ENCODE measurements at places on chromosomes 1 and 21. TPM values are rescaled to one million over a fixed set of nuclear protein-coding genes. Genes with fewer than 3 reads are reported as not detected.

TCHH gene
- total RNA-seq, result under 0.01 TPM

DNA sequence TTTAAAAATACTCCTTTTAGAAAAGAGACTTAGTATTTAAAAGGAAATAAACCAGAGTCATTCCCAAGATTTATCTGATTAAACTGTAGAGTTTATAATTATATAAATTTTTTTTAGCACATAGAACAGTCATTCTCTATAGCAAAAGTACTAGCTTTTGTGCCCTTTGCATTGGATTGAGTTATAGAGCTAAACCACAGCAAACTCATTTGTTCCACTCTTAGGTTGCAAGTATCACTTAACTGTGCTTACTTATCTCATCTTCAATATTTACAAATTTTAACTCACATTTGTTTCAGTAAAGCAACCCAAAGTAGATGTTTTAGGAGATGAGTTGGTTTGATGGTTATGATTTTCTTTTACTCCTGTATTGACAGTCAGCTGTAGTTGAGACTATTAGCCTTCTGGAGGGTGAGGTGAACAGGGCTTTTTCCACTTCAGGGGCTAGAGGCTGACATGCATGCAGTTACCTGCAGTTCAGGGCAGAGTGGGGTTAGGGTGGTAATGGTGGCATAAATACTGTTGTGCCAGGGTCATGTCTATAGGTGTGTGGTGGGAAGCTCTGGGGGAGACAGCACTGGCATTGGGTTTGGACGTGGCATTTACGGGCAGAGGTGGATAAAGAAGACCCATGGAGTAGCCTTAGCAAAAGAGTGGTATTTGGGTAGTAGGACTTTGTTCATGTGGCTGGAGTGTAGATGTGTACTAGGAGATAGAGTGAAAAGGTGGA lies 42.1 kb downstream of the DYRK1A start:
- no peak for DNase-seq

DNA sequence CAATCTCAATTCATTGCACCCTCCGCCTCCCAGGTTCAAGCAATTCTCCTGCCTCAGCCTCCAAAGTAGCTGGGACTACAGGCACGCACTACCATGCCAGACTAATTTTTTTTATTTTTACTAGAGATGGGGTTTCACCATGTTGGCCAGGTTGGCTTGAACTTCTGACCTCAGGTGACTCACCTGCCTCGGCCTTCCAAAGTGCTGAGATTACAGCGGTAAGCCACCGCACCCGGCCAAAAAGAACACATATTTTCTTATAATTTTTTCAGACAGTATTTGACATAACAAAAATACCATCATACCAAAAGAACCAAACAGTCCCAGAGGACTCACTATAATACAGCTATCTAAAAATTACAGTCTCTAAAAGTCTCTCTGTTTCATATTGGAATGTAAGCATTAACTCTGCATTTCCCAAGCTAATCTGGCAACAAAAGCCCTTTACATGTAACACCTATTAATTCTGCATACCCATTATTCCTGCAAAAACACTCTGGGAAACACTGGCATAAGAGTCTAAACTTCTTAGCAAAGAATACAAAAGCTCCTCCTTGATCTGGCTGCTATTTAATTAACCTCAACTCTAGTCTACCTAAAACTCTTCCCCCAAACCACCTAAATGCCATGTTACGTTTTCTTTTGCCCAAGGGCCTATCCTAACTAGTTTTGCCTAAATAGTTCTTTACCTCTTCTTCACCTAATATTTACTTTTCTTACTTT lies 26.9 kb downstream of the WDR26 start:
- no peak for DNase-seq

DNA sequence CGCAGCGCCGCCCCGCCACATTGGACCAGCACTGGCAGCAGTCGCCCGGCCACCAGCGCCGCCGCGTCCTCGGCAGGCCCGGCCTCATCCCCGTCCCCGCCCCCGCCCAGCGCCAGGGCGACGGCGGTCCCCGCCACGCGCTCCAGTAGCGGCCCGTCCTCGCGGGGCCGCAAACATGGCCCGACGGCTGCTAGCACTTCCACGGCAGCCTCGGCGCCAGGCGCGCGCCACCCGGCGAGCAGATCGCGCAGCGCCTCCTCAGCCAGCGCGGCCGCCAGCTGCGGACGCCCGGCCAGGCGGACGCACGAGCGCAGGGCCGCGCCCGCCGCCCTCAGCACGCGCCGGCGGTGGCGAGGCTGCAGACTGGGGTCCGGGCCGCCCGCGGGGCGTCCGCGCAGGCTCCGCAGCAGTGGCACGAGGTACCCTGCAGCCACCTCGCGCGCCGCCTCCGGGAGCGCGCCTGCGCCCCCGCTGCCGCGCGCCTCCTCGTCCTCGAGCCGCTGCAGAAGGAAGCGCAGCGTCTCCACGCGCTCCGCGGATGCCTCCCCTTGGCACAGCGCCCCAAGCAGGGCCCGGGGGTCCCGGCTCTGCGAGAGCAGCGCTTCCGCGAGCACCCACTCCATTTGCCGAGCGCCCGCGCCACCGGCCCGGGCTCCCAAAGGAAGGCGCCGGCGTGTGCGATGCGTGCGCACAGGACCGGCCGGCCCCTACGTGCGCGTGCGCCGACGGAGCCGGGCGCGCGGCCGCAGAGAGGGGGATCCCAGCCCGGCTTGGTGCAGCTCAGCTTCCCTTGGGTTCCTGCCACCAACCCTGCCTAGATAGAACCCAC lies at the start of gene TARBP1:
Gene TARBP1 (minus strand): TSS at position 699 of the 829 bp plus-strand sequence. CDS start 76 bp downstream, at position 623.
- peak; percentile 77 for DNase-seq

DNA sequence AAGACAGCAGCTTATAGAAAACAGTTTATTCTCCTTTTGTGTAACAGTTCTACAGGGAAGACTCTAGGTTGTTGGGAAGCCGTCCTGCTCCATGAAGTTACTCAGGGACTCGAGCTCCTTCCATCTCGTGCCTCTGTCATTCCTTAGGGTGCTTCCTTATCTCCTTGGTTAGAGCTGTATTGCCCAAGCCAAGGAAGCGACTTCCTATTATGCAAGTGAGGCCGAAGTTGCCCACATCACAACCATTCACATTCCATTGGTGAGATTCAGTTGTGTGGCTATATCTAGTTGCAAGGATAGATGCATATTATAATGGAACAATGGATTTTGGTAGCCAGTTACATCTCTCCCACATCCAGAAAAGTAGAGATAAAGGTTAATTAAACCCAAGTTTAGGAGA lies 9.0 kb downstream of the GSTM5 start:
- peak; percentile 69 for DNase-seq

DNA sequence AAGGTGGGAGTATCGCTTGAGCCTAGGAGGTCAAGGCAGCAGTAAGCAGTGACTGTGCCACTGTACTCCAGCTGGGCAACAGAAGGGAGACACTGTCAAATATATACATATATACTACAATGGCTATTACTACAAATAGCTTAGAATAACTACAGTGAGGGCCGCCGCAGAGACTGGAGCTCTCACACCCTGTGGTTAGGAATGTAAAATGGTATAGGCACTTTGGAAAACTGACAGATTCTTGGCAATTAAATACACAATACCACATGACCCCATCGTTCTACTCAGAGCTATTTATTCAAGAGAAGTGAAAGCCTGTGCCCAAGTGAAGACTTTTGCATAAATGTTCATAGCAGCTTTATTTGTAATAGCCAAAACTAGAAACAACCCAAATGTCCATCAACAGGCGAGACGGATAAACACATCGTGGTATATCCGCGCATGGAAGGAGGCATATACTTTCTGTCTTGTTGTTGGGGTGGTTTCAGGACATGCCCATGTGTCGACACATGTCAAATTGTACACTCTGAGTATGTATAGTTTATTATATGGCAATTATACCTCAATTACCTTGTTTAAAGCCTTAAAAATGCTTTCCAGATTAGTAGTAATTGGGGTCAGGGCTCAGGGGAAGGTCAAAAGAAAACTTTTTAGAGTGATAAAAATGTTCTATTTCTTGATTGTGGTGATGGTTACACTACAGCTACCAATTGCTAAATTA lies 123.4 kb downstream of the RIPK4 start:
- no peak for DNase-seq

TFF2 gene
- total RNA-seq, result not detected

- no peak for DNase-seq
These were observed 592 bp downstream of the CRCT1 start for GRCh38 chr1:152514715-152515433.

FCRL6 gene
- total RNA-seq, result not detected

DNA sequence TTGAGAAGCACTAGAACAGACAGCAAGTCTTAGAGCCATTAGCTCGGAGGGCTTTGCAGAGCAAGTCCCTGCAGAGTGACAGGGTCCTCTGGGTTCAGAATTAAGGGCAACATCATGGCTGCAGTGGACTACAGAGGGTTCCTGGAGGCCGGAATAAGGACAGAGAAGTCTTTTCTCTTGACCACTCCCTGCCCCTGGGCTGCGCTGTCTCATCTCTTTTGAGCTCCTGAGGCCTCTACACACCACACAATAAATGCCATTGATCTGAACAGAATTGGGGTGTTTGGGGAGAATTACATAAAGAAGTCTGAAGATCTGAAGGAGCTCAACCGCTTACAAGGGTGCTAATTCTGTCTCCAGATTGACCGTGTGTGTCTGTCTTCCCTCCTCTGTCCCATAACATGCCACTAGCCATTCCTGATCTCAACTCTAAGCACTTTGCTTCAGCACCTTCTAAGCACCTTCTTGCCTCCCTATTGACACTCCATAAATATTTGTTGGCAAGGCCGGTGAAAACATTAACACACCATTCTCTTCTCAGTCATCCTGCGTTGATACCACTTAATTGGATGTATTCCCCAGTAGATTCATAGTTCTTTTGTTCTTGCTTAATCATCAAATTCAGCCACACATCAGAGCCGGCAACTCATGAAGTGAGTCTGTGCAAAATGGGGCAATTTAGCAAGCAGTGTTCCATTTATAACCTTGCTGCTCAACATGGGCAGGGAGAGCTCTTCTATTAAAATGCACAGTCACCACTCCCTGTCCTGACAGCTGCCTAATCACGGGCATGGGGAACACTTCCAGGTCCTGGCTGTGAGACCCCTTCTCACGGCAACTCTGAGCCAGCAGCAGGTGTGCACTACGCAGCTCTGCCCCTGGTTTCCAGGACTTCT lies 49.7 kb downstream of the NMNAT2 start:
- no peak for DNase-seq

RNF186 gene
- not detected for total RNA-seq

ARHGAP29 gene
- total RNA-seq, result 50.3 TPM

DNA sequence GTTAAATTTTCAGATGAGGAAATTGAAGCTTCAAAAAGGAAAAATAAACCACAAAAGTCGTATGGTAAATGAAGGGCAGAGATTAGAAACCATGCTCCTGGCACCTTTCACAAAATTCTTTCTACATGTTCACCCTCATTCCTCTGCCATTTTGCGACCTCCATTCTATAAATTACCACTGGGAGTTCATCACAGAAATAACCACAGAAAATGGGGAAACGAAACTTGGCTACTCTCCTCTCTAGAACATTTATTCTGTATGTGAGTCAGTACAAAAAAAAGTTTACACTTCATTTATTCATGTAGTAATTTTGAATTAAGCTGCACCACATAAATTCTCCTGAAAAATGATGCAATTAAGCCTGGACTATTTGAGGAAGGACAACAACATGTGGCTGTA lies 320.9 kb upstream of the C1orf87 start:
- peak; percentile 13 for DNase-seq

Data from fibroblast of villous mesenchyme (primary cell).